Activated CD8-positive, alpha-beta T cell treated with anti-CD3 and anti-CD28 coated beads for 36 hours (primary cell): ENCODE measurements at places on chromosomes 6 and 20.

DNA sequence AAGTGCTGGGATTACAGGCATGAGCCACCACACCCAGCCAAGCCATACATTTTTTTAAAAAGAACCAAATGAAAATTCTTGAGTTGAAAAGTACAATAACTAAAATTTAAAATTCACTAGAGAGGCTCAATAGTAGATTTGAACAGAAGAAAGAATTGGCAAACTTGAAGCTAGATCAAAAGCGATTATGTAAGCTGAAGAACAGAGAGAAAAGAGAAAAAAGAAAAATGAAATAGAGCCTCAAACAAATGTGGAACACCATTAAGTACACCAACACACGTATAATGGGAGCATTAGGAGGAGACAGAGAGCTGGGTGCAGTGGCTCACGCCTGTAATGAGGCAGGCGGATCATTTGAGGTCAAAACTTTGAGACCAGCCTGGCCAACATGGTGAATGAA is 31.0 kb downstream of the ERGIC3 start:
- no peak for DNase-seq

GRCh38 chr20:53899351-53900167 is 170.8 kb downstream of the BCAS1 start:
- DNase-seq, result peak; percentile 94

- DNase-seq, result no peak
Observed at GRCh38 chr6:57143690-57144089, 28.4 kb upstream of the BAG2 start.

DNA sequence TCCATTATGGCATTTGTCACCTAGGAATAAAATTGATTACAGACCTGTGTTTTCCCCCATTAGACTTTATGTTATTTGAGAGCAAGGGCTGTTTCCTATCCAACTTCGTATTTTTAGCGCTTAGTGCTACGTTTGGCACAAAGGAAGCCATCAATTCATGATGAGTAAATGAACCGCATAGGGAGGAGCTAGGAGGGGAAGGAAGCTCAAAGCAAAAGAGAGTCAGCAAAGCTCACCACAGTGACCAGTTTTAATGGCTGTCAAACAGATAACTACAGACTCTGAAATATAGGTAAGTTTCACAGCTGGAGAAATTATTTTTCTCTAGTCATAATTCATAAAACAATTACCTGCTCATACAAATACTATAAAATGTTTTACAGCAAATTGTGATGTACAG is 6.9 kb upstream of the SAMD3 start:
- DNase-seq, result no peak

DNA sequence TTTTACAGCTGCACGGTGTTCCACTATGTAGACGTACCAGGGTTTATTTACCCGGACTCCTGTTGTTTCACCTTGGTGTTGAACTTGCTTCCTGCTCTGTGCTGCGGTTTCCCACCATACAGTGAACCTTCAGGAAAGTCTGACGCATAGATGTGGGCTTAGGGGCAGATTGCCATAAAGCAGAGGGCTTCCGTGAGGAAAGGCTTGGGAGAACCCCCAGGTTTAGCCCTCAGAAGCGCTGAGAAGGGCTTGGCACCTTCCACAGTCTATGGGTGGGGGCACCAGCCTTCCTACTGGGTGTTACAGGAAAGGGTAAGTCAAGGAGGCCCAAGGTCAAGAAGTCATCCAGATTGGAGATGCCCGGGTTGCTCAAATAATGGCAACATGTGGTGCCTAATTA is 19.2 kb upstream of the MRPS18A start:
- no peak for DNase-seq

DNA sequence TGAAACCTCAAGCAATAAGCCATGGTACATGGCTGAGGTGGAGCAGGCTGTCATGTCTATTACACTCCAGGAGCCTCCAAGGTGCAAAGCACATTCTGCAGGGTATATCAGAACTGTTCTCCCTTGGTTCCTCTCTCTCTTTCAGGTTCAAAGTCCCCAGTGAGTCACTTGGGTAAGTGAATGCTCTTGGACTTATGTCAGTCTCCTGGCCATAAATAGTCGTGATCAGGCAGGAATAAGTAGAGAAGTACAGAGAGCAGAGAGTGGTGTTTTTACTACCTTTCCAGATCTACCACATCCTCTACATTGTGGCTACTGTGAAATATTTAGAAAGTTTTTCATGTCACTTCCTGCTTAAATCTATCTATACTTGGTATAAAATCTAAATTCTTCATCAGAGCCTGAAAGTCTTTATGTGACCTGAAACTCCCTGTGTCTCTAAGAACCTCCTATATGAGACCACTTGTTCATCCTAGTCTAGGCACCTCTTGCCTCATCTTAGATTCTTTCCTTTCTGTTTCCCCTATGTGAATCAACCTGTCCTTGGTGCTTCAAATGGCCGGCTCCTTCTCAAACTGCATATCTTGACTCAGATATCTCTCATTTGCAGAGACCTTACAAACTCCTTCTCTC is 1077.6 kb upstream of the MAP3K7 start:
- no peak for DNase-seq

DNA sequence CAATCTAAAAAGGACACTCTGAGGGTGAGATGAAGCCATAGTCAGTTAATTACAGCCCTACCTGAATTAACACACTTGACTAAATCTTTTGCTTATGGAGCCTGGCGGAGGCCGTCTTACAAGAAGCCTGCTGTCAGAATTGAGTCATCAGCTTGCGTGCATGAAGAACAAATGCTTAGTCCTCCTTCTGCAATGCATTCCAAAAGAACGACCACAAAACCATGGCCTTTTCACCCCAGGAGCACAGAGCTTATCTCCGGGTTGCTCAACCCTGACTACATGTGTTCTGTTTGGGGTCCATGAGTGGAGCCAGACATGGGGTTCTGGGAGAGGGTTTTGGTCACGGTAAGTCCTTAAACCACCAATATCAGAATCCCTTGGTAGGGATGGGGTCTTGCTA is 318.1 kb downstream of the CLIC5 start:
- DNase-seq, result no peak

DNA sequence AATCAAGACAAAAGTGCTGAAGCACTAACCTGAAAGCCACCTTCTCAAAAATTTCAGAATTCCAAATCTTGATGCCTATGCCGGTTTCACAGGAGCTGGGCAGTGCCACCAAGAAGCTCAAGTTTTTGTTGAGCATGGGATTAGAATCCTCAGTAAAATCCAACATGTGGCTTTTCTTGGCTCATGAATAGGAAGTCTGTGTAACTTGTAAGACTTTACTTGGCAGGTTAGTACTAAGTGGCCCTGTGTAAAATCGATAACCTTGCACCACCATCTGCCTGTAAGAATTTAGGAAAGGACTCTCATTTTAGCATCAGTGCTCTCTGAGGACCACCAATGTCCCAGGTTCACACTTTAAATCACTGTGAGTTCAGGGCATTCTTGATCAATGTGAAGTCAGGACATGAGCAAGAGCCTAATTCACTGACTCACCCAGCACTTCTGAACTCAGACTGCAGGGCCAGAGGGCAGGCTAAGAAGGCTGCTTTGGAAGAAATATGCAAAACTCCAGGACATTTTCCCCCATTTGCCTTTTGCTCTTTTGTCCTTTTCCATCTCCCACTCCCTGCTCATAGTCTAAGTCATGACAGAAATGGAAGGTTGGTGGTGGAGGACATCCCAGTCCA is 113.2 kb downstream of the EDN1 start:
- no peak for DNase-seq

GRCh38 chr6:157773248-157773773 is 49.7 kb upstream of the SNX9 start:
- no peak for DNase-seq

- no peak for DNase-seq
Observed at GRCh38 chr6:39684790-39685488, 40.3 kb downstream of the KIF6 start.

DNA sequence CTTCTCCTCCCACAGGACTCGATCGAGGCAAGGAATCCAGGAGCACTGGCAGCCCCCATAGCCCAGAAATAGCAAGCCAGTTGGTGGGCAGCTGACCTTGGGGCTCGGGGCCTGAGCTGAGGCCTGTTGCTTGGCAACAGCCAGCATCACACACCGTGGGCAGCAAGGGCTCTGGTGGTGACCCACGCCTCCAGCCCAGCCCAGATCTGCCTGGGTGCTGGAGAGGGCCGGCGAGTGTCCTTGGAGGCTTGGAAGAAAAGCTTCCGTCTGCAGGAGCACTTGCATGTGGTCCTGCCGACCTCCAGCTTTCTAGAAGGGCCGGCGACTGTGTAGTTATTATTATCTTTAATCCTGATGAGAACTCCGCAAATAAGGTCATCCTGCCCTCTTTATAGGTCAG is 67.3 kb downstream of the STK35 start:
- DNase-seq, result no peak

DNA sequence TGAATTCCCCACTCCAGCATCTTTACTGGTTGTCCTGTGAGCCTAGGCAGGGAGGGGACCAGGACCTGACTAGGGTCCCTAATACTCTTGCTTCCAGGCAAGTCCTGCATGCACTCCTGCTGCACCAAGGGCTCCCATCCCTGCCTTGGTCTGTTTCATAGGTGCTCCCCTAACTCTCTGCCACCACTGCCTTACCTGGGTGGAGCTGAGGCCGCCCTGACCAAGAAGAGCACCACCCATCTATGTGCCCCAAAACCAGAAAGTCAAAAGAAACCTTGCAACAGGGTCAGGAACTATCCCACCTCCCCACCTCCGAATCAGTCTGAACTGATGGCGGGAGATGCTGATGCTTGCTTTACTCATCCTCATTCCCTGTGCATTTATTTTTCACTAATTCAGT is 23.6 kb downstream of the HLA-G start:
- no peak for DNase-seq

GRCh38 chr6:90078513-90079289 is 184.4 kb downstream of the GJA10 start:
- peak; percentile 87 for DNase-seq

- DNase-seq, result no peak
Observed at GRCh38 chr6:53928641-53929040, 133.8 kb downstream of the LRRC1 start.

DNA sequence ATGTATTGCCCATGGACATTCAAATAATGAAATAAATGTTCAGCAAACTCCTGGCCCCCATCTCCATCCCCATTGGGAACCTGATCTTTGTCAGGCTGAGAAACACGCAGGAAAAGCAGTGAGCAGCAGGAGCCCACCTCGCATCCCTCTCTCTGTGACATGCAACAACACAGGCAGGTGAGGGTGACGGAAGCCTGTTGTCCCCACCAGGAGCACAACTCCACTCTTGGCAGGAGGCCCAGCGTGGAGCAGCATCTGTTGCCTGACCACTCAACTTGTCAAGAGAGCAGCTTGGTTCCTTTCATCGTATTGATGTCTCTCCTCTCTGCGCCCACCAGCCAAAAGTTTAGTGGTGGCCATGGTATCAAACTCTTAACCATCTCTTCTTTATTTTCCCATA is 586.9 kb upstream of the ARID1B start:
- DNase-seq, result no peak

DNA sequence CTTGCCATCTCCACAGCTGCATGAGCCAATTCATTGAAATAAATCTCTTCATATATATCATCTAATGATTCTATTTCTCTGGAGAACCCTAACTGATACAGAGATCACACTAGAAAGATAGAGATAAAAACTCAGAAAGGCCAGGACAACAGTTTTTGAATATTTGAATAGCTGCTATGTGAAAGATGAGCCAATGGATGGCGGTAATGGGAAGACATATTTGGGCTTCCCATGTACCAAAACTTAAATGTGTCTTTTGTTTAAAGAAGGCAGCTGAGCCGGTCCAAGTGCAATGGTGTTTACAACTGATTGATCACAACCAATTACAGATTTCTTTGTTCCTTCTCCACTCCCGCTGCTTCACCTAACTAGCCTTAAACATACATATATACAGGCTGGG is 35.1 kb downstream of the SGK1 start:
- no peak for DNase-seq

GRCh38 chr6:139370283-139370998 is 4.0 kb downstream of the CITED2 start:
- no peak for DNase-seq

DNA sequence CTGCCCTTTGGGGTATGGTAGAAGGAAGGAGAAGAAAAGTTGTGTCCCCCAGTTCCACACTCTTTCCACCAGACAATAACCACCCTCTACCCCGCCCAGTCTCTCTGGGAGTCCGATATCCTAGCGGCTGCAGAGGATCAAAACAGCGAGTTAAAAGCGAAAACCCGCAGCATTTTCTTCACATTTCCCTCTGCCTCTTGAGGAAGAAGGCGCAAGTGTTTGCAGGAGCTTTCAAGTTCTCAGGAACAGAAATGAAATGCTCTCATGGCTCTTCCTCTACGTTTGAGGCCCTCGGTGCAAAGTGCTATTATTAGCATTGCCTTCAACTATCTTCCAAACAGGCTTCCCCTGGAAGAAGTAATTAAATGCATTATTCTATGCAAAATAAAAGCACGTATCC is 52.2 kb upstream of the CCDC167 start:
- DNase-seq, result no peak
